T follicular helper cell (primary cell): ENCODE measurements at places on chromosomes 12 and 14.

DNA sequence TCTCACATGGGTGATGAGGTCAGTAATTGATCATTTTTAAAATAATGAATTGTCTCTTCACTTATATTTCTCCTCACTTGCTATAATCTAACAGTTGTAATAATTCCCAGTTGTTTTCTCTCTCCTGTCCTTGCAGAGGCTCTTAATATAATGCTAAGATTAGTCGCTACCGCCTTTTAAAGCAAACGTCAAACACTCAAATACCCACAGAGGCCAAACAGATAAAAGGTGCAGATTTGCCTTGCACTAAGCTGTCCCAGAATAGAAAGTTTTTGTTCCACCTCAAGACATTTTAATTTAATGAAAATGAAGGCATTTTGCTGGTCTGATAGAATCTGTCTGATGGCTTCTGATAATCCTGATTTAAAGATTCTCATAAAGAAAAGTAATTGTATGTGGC is 159.0 kb downstream of the KICS2 start:
- no peak for DNase-seq

GRCh38 chr12:21642707-21643389 is 14.8 kb downstream of the LDHB start:
- DNase-seq: no peak

- no peak for DNase-seq
Measured at GRCh38 chr12:117060929-117061305, 38.3 kb downstream of the TESC start.

GRCh38 chr12:27462151-27462694 is 15.7 kb downstream of the SMCO2 start:
- DNase-seq: no peak

DNA sequence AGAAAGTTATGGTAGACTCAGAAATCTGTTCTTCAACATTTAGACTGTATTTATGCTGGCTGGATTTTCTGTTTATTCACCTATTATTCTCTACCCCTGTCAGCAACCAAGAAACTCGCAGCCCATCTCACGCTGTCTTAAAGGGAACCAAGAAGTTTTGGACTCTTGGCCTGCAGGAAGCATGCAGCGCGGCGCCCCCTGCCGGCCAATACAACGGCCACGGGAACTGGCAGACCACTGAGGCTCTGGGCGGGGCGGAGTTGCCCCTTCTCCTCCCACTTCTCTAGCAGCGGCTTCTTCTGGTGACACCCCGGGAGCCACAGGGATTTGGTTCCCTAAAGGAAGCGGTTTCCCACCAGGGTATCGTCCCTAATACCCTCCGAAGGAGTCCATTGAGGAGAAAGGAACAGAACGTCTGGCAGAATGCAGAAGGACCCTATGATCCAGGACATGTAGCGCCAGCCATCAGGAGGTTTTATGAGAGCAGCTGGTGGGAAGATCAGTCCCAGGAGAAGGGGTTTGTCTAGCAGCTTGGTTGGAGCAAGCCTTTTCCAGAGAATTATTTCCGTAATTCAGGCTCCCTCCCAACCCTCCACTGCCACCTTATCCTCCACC is 21.0 kb upstream of the RNASE2 start:
- no peak for DNase-seq

GRCh38 chr14:71541973-71542690 is 390.1 kb upstream of the RGS6 start:
- DNase-seq: no peak

GRCh38 chr14:103230658-103231334 is 103.2 kb upstream of the EIF5 start:
- DNase-seq: no peak

- no peak for DNase-seq
Measured at GRCh38 chr12:116881325-116881876, at the start of gene HRK. HRK (minus strand) TSS chr12:116881441; CDS start chr12:116881307, 134 bp downstream.

DNA sequence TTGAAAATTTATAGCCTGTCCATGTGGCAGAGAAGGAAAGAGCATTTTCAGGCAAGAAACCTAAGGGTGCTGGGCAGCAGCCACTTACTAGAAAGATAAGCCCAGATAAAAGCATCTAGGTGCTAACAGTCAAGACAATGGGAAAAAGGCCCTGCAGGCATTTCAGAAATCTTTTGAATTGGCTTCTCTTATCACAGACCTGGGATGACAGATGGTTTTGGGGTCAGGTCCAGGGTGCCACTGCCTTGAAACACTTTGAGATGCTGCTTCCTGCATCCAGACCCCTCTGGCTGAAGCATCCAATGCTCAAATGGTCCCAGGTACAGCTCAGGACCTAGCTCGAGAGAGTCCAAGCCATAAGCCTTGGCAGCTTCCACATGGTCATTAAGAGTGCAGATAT is 466.5 kb downstream of the FSCB start:
- no peak for DNase-seq

DNA sequence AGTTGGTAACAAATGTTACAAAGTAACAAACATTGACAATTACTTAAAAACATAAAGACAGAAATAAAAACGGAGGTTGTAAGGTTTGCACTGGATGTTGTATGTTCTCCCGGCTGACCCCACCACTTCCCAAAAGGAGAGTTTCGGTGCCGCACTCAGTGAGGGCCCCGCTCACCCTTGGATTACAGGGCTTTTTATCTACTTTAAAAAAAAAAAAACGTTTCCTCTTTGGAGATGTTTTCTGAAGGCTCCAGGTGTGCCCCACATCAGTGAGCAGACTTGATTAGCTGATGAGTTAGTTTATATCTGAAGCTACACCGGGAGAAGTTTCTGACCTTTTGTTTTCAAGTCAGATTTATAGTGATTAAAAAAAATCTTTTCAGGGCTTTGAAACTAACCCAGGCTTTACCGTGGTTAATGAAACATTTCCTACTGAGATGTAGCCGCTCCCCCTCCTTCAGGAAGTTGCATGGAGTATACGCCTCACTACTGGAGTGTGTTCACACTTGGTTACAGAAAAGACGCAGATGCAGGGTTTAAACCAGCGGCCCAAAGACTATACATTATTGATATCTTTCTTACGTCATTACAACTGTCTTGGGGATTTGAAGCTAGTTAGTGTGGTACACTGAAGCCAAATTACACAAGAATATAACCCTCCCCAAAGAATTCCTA is 38.0 kb upstream of the BCL7A start:
- DNase-seq: no peak

- DNase-seq: no peak
Measured at GRCh38 chr14:68672609-68673285, 120.1 kb downstream of the ZFP36L1 start.

- no peak for DNase-seq
Measured at GRCh38 chr14:56888274-56888673, 78.0 kb upstream of the OTX2 start.

DNA sequence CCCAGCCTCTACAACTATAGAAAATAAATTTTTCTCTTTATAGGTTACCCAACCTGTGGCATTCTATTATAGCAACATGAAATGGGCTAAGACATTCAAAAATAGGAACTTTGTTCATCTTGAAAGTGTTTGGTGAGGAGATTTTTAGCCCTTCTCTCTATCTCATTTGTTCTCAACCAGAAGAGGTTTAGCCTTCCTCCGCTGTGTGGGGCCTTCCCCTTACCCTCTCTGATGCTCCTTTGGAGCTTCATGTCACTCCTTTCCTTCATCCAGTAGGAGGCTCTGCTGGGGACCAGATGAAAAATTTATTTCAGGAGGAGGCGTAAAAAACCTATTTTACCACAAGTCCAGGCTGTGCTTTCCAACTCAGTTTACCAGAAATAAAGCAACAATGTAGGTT is 94.1 kb downstream of the RTN1 start:
- DNase-seq: no peak

- DNase-seq: no peak
Measured at GRCh38 chr12:5912437-5913334, 32.4 kb downstream of the ANO2 start.

GRCh38 chr12:21478756-21479455 is 22.5 kb downstream of the RECQL start:
- no peak for DNase-seq

- no peak for DNase-seq
Measured at GRCh38 chr14:30873308-30874119, 845 bp upstream of the COCH start.
